ENCODE measurements at places on chromosomes 12 and 14. TPM values are rescaled to one million over a fixed set of nuclear protein-coding genes. Genes with fewer than 3 reads are reported as not detected.

DNA sequence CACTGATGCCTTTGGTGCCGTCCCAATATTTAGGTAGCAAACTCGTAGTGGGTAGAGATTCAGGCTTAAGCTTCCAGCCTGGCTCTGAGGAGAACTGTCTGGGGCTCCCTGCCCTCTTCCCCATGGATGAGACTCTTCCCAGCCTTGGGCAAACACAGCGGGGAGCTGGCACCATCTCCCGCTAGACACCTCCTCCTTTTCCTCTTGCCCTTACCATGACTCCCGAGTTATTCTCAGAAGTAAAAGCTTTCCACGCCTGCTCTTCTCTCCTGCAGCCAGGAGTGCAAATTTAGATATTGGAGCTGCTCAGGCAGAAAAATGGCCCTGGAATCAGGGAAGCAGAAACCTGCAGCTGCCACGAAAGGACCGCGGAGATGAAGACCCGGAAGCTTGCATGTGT is 45.6 kb upstream of the RBM19 start:
- no peak overlapping the region for H3K4me3 ChIP-seq
- DNase-seq, result no peak
- peaks cover 8% of the 10 kb centered on the region for H3K27me3 ChIP-seq
- H3K36me3 ChIP-seq, result no peaks in the 10 kb centered on the region

The DNAJC22 gene
- not detected for total RNA-seq

DNA sequence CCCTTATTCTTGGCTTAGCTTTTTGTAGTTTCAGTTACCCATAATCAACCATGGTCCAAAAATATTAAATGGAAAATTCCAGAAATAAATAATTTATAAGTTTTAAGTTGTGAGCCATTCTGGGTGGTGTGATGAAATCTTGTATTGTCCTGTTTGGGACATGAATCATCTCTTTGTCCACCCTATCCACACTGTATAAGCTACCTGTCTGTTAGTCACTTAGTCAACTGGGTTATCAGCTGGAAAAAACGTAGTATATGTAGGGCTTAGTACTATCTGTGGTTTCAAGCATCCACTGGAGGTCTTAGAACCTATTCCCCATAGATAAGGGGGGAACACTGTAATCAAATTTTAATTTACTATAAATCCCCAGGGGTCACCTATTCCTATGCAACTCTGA is 52.7 kb downstream of the NKX2-1 start:
- H3K27ac ChIP-seq, result no peak overlapping the region
- H3K4me1 ChIP-seq, result no peaks in the 10 kb centered on the region
- no peak overlapping the region for H3K4me3 ChIP-seq
- DNase-seq, result no peak

The SLC38A2 gene
- total RNA-seq, result 216 TPM

GRCh38 chr12:119674560-119674959 is 6.6 kb downstream of the PRKAB1 start:
- H3K27ac ChIP-seq, result no peak overlapping the region
- no peak overlapping the region for H3K4me3 ChIP-seq
- no peaks in the 10 kb centered on the region for H3K27me3 ChIP-seq
- DNase-seq, result no peak
- H3K4me1 ChIP-seq, result peaks cover 51% of the 10 kb centered on the region

GRCh38 chr14:36666416-36667206 is 5.0 kb downstream of the PAX9 start:
- no peak overlapping the region for H3K4me3 ChIP-seq
- no peak for DNase-seq
- H3K27ac ChIP-seq, result peak overlapping the region; percentile 5
- H3K36me3 ChIP-seq, result peaks cover 5% of the 10 kb centered on the region

- H3K27ac ChIP-seq, result peak overlapping the region; percentile 96
- H3K4me3 ChIP-seq, result peak overlapping the region; percentile 80
- peak; percentile 88 for DNase-seq
- peaks cover 12% of the 10 kb centered on the region for H3K36me3 ChIP-seq
- H3K4me1 ChIP-seq, result peaks cover 26% of the 10 kb centered on the region
Observed at GRCh38 chr14:105491366-105491973, 424 bp downstream of the TEDC1 start.

The LIN7A gene
- total RNA-seq, result not detected

The PLEKHA5 gene
- total RNA-seq, result 4.5 TPM

The SLC17A8 gene
- not detected for total RNA-seq

- no peak overlapping the region for H3K27ac ChIP-seq
- H3K27me3 ChIP-seq, result no peaks in the 10 kb centered on the region
- H3K4me3 ChIP-seq, result no peak overlapping the region
- no peak for DNase-seq
- no peaks in the 10 kb centered on the region for H3K4me1 ChIP-seq
Observed at GRCh38 chr12:99282086-99282485, 365.5 kb upstream of the GARIN6 start.

The AMHR2 gene
- total RNA-seq, result not detected

- no peak overlapping the region for H3K4me3 ChIP-seq
- no peak for DNase-seq
- peaks cover 22% of the 10 kb centered on the region for H3K4me1 ChIP-seq
- no peak overlapping the region for H3K27ac ChIP-seq
Observed at GRCh38 chr14:61174987-61175386, 106.2 kb downstream of the TMEM30B start.

DNA sequence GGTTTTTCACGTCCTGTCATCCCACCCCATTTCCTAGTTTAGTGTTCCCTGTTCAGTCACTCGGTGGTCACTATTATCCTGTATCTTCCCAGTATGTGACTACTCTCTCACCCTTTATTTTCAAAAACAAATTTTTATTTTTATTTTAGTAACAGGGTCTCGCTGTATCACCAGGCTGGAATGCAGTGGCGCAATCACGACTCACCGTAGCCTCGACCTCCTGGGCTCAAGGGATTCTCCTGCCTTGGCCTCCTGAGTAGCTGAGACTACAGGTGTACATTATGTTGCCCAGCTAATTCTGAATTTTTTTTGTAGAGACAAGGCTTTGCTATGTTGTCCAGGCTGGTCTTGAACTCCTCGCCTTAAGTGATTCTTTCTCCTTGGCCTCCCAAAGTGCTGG is 20.1 kb upstream of the PRICKLE1 start:
- DNase-seq, result no peak
- no peaks in the 10 kb centered on the region for H3K4me1 ChIP-seq
- no peaks in the 10 kb centered on the region for H3K36me3 ChIP-seq
- H3K27ac ChIP-seq, result no peak overlapping the region
- no peak overlapping the region for H3K4me3 ChIP-seq
- H3K27me3 ChIP-seq, result no peaks in the 10 kb centered on the region

The DHRS2 gene
- 0.50 TPM for total RNA-seq

DNA sequence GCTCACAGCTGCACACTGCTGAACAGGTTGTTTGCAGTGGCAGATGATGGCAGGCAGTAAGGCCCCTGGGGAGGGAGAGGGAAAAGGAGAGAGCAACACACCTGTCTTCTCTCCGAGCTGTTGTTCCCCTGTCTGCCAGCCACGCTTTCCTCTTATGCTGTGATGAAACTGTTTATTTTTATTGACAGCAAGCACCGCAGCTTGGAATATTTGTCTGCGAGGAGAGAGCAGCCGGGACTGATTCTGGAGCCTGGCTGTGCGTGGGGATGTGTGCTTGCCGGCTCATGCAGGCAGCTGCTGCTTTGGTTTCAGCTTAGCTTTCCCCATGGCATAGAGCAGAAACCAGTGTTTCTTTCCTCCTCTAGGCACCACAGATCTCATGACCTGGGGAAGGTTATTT is 58.7 kb upstream of the KCNA5 start:
- no peak overlapping the region for H3K27ac ChIP-seq
- H3K4me1 ChIP-seq, result no peaks in the 10 kb centered on the region
- DNase-seq, result no peak
- H3K36me3 ChIP-seq, result no peaks in the 10 kb centered on the region
- peaks cover 11% of the 10 kb centered on the region for H3K27me3 ChIP-seq

GRCh38 chr12:131397493-131398181 is 313.3 kb upstream of the SFSWAP start:
- H3K36me3 ChIP-seq, result no peaks in the 10 kb centered on the region
- no peaks in the 10 kb centered on the region for H3K4me1 ChIP-seq
- H3K27ac ChIP-seq, result no peak overlapping the region
- DNase-seq, result no peak
- H3K27me3 ChIP-seq, result no peaks in the 10 kb centered on the region
- no peak overlapping the region for H3K4me3 ChIP-seq
